Stimulated activated effector memory CD8-positive, alpha-beta T cell treated with anti-CD3 and anti-CD28 coated beads, Interleukin-12 subunit alpha, Interleukin-12 subunit beta, amount 100 ng/mL, for 72 hours (primary cell): ENCODE measurements at places on chromosomes 11 and 22.

- no peak for DNase-seq
These were observed 27.0 kb upstream of the MUC5B start for GRCh38 chr11:1195682-1196515.

- no peak for DNase-seq
These were observed 450.4 kb downstream of the OPCML start for GRCh38 chr11:133081730-133082452.

- no peak for DNase-seq
These were observed 6.9 kb upstream of the B3GNT6 start for GRCh38 chr11:77027275-77027674.

- DNase-seq: no peak
These were observed 2.1 kb downstream of the LGALS12 start for GRCh38 chr11:63508009-63508408.

GRCh38 chr11:69229511-69229910 is 64.4 kb upstream of the MYEOV start:
- no peak for DNase-seq

GRCh38 chr22:47395481-47395880 is 633.0 kb downstream of the TBC1D22A start:
- no peak for DNase-seq
